A673 (cell line): ENCODE measurements at places on chromosomes 2 and 18.

DNA sequence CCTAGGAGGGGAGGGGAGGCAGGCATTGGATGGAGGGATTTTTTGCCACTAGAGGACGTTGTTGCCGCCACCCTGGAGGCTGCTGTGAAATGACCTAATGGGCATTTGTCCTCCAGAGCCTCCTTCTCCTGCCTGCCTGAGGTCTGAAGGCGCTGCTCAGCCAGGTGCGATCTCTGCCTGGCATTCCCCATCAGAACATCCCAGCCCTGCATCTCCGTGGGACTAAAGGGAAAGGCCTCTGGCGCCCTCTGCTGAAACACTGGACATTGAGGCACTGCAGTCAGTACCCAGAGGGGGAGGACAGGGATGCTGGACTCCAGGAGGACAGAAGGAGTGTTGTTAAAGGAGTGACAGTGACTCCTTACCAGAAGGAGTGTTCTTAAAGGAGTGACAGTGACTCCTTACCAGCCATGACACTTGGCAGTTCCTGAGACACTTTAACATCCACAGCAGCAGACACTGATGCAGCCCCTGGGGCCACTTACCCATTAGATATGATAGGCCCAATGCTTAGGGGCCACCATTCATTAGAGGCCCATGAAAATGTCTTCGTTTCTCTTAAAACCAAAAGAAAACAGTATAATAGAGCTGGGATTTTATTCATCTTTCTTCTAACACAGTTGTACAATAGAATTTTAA is 17.0 kb downstream of the THNSL2 start:
- peak; percentile 64 for DNase-seq

DNA sequence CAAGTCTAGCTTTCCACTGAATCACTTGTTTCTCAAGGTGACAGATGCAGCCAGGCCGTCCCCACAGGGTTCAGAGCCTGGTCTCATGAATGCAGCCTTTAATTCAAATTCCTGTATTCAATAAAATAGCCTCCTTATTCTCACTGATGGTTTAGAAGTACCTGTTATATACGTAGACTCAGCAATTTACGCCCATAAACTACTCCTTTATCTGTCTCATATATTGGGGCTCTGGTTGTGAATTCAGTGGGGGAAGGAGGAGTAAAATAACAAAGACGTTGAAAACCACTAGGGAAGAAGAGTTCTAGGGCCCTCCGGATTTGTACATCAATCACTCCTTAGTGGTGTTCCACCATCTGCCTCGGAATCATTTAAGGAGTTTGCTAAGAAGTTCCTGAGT is 1.7 kb downstream of the OBSL1 start:
- no peak for DNase-seq

DNA sequence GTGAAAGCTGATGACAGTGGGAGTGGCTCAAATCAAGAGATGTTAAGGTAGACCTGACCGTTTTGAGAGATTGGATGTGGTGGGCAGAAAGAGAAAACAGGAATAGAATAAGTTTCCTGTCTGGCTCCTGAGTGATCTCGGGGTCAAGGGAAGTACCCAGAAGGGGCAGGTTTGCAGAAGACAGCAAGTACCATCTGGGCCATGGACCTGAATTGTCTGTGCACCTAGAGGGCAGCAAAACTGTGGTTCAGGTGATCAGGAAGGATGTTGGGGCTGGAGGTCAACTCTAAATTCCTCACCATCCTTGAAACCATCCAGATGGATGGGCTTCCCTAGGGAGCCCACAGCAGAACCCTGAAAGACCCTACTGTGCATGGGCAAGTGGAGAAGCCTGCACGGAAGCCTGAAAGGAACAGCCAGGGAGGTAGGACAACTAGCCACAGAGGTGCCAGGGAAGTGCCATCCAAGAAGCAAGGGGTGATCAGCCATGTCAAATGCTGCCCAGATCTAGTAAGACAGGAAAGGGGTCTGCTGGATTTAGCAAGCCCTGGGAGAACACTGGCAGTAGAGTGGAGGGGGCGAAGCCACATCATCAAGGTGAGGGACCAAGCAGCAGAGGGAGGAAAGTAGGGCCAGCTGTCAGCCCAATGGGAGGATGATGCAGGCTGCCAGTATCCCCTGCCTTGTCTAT is 8.0 kb downstream of the TEX261 start:
- DNase-seq = no peak

DNA sequence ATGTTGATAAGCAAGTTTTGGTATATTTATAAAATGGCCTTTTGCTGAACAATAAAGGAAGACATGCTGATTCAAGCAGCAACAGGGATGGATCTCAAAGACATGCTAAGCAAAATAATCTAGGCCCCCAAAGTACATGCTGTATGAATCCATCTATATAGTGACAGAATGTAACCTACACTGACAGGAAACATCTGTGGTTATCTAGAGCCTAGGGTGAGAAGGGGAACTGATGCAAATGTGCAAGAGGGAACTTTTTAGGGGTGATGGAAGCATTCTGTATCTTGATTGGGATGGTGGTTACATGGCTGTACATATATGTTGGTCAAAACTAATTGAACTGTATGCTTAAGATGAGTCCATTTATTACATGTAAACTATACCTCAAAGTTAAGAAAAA is 24.2 kb downstream of the CNRIP1 start:
- DNase-seq = no peak

- DNase-seq = no peak
Observed at GRCh38 chr2:213627835-213628460, 343.7 kb downstream of the SPAG16 start.

- DNase-seq = no peak
Observed at GRCh38 chr2:137155356-137156104, 390.2 kb downstream of the THSD7B start.

GRCh38 chr18:35368595-35368994 is 8.5 kb downstream of the ZNF396 start:
- no peak for DNase-seq

DNA sequence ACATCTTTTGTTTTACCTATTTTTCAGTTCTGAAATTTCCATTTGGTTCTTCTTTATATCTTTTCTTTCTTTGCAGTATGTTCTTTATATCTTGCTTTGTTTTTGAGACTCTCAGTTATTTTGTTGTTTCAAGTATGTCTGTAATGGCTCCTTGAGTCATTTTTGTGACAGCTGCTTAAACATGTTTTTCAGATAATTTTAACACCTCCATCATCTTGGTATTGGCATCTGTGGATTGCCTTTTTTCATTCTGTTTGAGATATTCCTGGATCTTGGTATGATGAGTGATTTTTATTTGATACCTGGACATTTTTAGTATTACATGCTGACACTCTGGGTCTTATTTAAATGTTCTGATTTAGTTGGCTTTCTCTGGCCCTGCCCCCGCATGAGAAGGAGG is 89.5 kb downstream of the NCOA1 start:
- no peak for DNase-seq

DNA sequence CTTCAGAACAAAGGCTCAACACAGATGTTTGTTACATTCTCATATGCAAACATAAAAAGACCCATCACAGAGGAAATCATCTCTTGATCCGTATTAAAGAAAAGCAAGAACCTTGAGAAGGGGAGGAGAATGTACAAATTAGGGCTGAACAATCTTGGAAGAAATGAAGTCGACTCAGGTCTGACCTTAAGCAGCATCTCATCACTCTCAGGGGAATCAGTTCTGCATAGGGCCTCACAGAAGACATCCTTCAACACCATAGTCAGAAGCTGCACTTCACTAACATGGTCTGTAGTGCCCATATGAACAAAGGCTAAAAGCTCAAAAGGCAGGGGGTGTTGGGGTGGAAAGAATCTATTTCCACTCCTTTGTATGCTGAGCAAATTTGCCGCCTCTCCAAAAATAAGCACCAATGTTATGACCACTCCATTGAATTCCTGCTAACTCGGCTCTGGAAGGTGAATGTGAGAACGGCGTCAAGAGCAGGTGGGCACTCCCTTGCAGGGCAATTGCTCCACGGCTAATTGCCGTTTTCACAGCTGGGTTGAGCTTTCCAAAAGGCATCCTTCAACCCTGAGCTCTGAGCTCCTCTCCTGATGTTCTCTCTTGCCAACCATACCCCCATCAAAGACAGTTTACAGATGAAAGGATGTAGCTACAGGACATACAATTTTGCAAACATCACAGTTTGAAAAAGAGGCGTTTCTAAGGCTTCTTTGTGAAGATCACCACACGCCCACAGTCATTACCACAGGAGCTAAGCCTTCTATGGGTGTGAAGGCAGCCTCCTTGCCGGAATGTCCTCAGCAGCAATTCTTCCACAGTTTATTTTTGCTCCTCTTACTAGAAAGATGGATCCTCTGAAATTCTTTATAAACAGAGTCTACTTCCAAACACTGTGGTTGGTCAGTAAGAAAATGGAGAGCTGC is 10.0 kb downstream of the KLF7 start:
- no peak for DNase-seq

DNA sequence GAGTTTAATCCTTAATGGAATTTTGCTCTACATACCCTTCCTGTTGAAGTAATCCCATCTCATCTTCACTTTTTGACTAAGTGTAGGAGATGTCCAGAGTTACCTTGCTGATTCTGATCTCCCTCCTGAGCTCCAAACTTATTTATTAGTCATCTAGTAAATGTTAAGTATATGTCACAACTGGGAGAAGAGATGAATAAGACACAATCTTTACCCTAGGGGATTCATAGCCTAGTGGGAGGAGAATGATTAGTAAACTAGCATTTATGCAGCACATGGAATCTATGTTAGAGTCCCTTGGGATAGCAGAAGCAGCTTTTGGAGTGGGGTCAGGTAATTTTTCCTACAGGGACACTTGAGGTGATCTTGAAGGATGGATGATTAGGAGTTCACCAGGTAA is 20.7 kb downstream of the ACVR2A start:
- no peak for DNase-seq

- DNase-seq = no peak
Observed at GRCh38 chr2:165682546-165682945, 111.5 kb downstream of the GALNT3 start.

- no peak for DNase-seq
Observed at GRCh38 chr2:144434425-144435222, 85.3 kb downstream of the ZEB2 start.

DNA sequence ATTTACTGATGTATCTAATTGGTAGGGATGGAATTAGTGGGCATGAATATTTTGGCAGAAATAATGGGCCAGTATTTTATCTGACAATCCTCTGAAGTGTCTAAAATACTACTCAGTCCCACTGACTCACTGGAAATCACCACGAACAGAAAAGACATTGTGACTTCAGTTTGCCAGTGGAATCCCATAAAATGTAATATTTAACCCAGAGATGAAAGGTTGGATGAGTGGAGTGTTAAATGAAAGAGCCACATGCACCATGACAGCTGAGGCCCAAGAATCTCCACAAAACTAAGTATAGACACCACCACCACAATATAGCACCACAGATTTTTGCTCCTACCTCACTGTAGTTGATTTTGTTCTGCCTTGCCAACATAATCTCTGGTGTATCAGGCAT is 103.9 kb downstream of the NEB start:
- no peak for DNase-seq

- no peak for DNase-seq
Observed at GRCh38 chr2:232886632-232887031, 16.6 kb downstream of the SNORC start.

DNA sequence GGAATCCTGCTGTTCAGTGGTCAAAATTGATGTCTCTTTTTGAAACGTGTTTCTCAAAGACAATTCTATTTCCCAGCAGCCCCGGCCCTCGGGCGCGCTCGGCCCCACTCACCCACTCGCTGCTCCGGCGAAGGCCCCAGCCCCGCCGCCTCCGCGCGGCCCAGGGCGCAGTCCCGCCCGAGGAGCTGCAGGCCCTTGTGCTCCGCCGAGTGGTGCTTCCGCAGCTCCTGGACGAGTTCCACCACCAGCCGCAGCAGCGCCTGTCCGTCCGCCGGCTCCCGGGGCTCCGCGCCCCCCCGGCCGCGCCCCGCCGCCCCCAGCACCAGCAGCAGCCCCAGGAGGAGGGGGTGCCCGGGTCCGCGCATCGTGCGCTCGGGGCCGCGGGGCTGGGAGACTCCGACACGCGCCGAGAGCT is 413 bp downstream of the ALKAL2 start:
- peak; percentile 35 for DNase-seq

- no peak for DNase-seq
Observed at GRCh38 chr2:186129767-186130581, 356.1 kb upstream of the ZC3H15 start.

DNA sequence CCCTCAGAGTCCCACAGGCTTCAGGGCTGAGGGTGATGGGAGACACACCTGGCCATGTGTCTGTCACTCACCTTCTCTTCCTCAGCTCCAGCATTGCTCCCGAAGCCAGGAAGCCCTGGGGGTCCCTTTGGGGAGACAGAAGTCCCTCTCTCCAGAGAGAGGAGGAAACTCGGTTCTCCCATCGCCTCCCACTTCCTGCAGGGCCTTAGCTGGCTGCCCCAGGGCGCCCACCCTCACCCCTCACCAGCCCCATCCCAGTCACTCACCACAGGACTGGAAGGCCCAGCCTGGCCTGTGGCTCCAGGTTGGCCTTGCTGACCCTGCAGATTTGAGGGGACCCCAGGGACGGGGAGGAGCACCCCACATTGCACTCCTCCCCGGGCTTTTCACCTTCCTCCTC is 2.7 kb upstream of the RAB6D start:
- DNase-seq = no peak

- DNase-seq = no peak
Observed at GRCh38 chr18:2968606-2969005, 44.3 kb downstream of the LPIN2 start.

DNA sequence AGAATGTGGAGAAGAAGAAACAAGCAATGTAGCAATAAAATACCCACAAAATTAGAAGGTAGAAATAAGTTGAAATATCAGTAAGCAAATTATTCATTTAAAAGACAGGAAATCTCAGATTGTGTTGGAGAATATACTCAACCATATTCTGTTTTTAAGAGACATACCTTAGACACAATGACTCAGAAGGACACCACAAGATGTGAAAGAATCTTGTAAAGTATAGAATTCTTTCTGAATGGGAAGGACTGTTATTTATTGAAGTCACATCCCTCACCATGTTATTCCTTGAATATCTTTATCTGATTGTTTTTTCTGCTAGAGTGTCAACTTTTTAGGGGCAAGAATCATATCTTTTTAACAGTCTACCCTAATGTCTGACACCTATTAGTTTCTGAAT is 50.4 kb downstream of the CTAGE1 start:
- no peak for DNase-seq

GRCh38 chr18:31647127-31647753 is 37.1 kb downstream of the B4GALT6 start:
- DNase-seq = no peak
